ENCODE measurements at places on chromosomes 2 and 18. TPM values are rescaled to one million over a fixed set of nuclear protein-coding genes. Genes with fewer than 3 reads are reported as not detected.

DNA sequence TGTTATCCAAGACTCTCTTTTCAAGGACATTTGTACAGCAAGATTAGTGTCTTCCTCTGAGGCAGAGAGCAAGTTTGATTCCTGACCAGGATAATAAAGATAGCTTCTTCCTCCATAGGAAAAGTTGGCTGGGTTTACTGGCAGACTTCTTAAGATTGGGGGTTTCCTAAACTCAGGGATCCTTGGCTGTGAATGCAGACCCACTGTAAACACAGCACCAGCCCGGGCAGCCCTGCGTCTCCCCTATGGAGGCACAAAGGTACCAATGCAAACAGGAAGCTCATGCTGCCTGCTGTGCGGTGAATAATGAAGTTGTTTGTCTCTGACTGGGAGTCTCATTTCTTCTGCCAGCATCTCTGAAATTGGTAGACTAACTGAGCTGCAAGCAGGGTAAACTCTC is 96.2 kb upstream of the ARHGAP28 start:
- no peak for DNase-seq

GRCh38 chr2:207782238-207783030 is 12.7 kb upstream of the FZD5 start:
- DNase-seq: no peak

GRCh38 chr2:156151351-156151750 is 181.2 kb downstream of the NR4A2 start:
- no peak for DNase-seq

DNA sequence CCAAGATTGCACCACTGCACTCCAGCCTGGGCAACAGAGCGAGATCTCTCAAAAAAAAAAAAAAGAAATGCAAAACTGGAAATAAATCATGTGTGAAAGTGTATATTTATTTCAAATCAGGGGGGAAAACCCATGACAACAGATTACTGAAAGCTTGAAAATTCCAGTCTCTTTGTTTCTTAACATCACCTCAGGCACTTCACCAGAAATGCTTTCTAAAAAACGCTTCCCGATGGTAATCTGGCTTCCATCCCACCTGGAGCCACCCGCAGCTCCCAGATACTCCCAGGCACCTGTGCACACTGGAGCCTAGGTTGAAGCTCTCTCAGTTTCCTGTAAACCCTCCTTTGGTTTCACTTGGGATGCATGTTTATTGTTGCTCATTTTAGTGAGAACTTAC is 7.2 kb upstream of the ITGB6 start:
- DNase-seq: no peak

SCN3A gene
- polyA plus RNA-seq: 3.0 TPM

DNA sequence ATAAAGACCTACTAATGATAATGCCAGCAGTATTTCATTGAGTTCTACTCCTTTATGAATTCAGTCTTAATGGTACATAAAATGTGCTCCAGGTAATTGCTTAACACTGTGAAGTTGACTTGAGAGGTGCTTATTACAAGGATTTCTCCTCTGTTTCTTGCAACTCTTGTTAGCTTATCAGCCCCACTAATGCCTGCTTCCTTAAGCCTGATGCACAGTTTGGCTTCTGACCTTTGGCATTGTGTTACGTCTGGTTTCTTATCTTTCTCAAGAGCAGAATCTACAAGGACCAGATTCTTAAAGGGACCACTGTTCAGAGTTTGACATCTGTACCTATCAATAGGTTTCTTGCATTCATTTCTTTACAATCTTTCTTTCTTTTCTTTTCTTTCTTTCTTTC is 223.9 kb upstream of the CWC22 start:
- no peak for DNase-seq

GRCh38 chr2:184304006-184304405 is 294.3 kb upstream of the ZNF804A start:
- DNase-seq: no peak

C2orf78 gene
- polyA plus RNA-seq: 0.02 TPM

NYAP2 gene
- polyA plus RNA-seq: 0.02 TPM

DNA sequence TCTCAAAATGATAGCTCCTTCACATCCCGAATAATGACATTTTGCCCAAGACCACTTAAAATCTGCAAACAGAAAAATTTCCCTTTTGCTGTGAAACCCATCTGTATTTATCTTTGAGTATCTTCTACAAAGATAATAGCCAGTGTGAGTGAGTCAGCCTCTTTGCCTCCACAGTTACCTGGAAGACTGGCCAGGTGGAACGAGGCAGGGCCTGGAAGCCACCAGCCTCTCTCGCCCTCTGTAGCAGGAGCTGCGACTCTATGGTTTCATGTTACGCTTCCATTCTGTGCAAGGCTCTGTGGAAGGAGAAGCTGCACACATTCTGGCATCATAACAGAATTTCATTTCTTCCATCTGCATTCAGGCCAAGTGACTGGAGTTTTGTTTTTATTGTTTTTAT is 9.5 kb downstream of the ELP2 start:
- DNase-seq: no peak

GRCh38 chr2:112805542-112805941 is 21.2 kb upstream of the IL1A start:
- no peak for DNase-seq

- DNase-seq: no peak
Observed at GRCh38 chr2:110140401-110140800, 24.8 kb upstream of the MALL start.

DNA sequence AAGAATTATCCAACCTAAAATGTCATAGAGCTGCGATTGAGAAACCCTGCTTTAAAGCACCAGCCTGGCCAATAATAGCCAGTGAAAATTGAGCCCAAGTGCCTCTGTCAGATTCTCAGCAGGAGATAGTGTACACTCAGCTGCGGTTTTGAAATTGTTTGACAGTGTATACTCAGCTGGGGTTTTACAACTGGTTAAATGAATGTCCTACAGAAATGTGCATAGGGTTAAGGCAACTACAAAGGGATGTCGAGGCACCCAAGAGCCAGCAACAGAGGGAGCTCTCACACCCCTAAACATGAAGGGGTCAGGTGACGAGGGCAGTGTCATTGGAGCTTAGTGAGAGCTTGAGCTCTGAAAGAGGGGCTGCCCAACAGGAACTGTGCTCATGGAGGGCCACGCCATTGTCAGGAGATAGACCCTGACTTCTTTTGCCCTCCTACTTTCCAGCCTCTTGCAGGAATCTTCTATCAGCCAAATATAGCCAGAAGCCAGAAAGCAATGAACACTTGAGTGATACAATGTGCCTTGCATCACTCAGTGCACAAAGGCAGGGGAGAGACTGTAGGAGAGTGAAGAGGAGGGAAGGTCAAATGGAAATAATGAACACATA is 15.1 kb downstream of the ACTG2 start:
- DNase-seq: peak; percentile 44

ZSWIM2 gene
- polyA plus RNA-seq: not detected

UGT1A7 gene
- polyA plus RNA-seq: 0.11 TPM

GRCh38 chr18:44156776-44157335 is 523.8 kb upstream of the SETBP1 start:
- DNase-seq: no peak

M1AP gene
- polyA plus RNA-seq: 0.55 TPM

SPHKAP gene
- 0.55 TPM for polyA plus RNA-seq

DNA sequence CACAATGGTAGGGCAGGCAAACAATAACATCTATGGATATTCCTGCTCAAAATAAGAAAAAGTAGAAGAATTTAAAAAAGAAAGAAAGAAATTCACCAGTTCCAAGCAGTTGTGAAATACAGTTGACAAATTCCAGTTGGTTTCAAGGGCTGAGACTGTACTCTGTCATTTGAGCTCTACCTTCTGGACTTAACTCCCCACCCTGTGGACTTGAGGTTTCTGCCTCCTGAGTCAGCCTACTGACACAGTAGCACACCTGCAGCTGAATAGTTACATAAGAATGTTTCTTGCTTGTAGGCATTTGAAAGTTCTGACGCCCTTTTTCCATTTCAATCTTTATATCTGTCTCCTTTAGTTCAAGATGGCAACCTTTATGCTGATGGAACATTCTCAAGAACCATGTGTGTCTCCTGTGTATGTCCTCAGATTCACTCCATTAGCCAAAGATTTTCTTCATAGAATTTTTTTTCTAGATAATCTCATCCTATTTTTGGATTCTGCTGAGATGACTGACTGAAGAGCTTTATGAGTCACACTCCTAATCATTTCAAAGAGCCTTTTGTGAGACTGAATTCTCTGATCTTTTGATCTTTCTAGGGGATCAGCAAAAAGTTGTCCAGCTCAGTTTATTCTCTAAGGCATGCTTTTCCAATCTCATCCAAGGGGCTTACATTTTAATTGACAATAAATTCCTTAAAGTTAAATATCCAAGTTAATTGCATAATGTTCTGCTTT is 19.1 kb downstream of the NETO1 start:
- no peak for DNase-seq

GRCh38 chr18:78789850-78790249 is 189.8 kb upstream of the SALL3 start:
- DNase-seq: no peak

- DNase-seq: no peak
Observed at GRCh38 chr18:53817976-53818950, 406.2 kb downstream of the MBD2 start.

- peak; percentile 46 for DNase-seq
Observed at GRCh38 chr2:56183643-56184499, at the start of gene CCDC85A. Gene CCDC85A, plus strand, starts transcription at chr2:56183990. Its CDS starts 635 bp downstream, at chr2:56184625.

DNA sequence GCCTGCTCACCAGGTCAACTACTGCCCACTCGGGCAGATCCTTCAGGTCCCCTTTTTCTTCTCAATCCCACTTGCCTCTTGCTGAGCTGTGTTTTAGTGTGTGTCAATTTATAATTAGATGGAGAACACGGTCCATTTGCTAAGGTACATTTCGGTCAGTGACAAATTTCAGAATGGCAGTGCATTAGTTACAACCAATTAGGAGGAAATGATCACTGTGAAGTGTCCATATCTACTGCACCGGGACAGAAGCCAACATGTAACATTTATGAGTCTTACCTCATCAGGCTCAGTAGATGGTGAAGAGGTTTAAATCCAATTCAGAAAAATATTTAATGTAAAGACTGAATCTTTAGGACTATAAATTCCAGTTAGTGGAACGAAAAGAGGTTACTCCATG is 47.7 kb downstream of the CMPK2 start:
- DNase-seq: no peak

DNA sequence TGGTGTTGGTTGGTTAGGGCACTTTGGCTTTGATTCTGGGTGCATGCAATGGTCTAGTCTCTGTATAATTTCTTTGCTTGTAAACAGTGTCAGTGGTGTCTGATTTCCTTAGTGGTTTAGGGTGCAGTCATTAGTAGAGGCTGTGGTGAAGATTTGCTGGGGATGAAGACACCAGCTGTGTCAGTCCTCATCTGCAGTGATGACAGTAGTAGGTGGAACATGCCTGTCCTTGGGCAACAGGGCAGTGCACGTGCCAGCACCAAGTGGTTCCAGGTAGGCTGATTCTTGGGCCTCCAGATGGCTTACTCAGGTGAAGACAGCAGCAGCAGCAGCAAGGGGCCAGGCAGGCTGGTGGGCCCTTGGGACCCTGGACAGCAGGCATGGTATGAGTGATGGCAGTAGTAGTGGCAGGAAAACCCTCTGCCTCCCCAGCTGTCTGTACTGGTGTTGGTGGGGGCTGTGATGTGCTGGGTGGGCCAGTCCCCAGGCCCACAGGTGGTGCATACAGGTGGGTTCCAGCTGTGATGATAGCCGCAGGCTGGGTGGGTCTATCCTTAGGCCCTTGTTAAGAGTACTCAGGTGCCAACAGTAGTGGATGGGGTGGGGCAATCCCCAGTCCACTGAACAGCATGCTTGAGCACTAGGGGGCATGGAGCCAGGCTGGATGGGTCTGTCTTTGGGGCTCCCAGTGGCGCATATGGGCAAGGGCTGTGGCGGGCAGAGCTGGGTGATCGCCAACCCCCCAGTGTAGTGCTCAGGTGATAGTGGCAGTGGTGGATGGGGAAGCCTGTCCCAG is 140.7 kb upstream of the THUMPD2 start:
- peak; percentile 78 for DNase-seq

GRCh38 chr2:84882414-84882738 is 1.5 kb upstream of the TRABD2A start:
- DNase-seq: no peak

DNA sequence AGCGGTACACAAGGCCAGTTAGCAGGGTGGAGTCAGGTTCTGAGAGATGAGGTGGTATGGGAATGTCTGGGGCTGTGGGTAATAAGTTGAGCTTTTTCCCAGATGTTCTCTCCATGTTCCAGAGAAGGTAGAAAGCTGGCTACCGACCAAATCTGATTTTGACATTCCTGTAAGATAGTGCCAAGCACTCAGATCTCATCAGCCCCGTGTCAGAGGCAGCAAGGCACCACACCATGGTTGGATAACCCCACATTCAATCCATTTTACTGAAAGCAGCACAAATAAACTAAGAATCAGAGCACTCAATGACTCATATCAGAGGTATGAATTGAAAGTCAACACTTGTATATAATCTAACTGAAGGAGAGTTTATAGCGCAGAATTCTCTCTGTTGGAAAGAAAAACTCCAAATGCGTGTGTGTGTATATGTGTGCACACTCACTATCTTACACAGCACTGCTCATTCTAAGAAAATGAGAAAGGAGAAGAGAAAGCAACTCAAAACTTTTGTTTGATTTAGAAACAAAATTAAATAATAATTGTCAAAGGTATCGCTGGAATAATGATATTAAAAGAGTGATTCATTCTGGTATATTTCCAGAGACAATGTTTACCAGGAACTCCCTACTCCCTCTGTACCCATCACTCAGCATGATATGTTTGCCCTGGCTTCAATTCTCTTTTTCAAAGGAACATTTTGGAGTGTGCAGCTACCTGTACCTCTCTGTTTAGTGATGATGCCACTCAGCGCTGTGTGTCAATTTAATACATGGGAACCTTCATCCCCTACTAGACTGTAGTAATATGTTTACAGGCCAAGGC is 375.1 kb upstream of the ID2 start:
- no peak for DNase-seq

UXS1 gene
- polyA plus RNA-seq: 21.6 TPM

CENPO gene
- 2.5 TPM for polyA plus RNA-seq

- no peak for DNase-seq
Observed at GRCh38 chr2:75775311-75775823, 64.7 kb upstream of the GCFC2 start.

- DNase-seq: no peak
Observed at GRCh38 chr18:25223899-25224886, 127.8 kb downstream of the ZNF521 start.

DNA sequence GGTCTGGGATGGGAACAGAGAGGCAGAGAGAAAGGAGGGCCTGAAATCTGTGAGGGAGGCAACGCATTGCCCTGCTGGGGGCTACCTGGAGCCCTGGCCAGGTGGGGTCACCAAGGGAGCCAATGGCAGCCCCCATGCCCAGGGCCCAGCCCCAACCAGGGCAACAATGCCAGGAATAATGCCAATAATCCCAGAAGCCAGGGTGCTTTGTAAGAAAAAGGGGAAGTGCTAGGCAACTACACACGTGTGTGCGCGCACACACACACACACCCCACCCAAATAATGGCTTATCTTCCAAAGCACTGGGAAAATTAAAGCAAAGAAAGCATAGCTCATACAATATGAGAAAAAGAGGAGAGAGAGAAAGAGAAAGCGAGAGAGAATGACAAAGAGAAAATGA is 7.0 kb upstream of the CLEC4F start:
- no peak for DNase-seq

All from thymus (tissue), 14 donors.